ENCODE measurements at places on chromosomes 1 and 21.

- DNase-seq = no peak
Observed at GRCh38 chr1:248288391-248288790, 10.6 kb upstream of the OR2T33 start.

GRCh38 chr1:224545571-224545970 is 70.5 kb upstream of the CNIH3 start:
- no peak for DNase-seq

DNA sequence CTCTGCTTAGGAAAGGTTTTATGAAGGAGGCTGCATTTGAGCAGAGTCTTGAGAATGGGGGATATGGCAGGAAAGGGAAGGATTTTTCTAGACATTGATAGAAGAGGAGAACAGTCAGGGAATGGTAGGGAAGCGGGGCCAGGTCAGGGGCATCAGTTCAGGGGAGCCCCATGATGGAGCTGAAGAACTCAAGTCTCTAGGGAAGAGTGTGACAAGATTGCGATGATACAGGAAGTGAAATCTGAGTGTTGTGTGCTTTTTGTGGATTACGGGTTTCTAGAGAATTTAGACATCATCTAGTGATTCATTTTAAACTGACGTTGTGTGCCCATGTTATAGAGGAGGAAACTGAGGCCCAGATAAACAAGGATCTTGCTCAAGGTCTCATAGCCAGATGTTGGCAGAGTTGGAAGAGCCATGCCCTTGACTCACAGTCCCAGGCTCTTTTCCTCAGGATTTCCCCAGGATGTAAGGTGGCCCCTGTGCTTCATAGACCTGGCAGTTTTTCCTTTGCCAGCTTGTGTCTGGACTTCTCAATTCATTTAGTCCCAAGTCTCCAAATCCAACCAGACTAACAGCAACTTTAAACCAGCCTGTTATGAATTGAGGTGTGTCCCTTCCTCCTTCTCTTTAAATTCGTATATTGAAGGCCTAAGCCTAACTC is 130.3 kb downstream of the ROR1 start:
- no peak for DNase-seq

DNA sequence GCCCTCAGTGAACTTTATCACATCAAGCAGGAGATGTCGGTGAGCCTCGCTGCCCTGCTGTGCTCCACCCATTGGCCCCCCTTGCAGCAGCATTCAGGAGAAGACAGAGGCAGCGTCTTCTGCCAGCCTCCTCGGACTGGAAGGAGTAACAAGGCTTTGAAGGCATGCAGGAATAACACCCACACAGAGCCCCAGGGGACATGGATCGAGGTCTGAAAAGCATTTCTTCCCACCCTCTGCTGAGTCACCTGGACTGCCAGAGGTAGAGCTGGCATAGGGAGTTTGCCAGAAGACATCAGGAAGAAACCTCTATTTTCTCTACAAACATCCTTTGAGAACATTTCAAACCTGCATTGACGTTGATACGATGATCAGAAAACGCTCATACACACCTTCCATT is 42.9 kb downstream of the COL18A1 start:
- no peak for DNase-seq

DNA sequence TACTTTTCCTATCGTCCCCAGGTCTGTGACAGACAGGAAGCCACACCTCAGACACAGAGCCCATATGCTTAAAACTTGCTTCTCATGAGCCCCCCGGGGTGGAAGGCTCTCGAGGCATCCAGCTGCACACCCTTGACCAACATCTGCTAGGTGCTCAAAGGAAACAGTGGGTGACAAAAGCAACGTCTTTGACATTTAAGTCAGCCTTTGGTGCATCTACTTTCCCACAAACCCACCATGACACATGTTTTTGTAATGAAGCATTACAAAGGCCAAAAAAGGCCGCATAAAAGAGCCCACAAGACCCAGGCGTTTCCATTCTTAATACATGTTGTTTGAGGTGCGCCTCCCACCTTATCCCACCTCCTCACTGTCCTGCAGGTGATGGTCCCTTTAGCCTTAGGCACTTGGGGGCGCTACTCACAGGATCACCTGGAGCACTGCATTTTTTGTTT is 11.8 kb upstream of the FASLG start:
- no peak for DNase-seq

DNA sequence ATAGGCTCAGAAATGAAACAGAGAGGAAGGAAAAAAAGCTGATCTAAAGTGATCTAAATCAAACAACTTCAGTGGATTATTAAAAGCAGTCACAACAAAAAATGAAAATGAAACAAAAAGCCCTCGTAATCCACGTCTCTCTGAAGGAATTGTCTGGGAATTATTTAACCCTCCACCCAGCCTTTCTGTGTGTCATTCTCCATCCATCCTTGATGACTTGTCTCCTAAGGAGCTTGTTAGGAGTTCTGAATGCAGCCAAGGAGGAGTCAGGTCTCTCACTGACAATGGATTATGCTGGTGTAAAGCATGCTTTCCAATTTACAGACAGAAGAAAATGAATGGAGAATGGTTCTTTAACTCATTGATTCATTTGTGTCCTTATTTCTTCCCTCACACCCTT is 359.3 kb upstream of the RUNX1 start:
- no peak for DNase-seq

DNA sequence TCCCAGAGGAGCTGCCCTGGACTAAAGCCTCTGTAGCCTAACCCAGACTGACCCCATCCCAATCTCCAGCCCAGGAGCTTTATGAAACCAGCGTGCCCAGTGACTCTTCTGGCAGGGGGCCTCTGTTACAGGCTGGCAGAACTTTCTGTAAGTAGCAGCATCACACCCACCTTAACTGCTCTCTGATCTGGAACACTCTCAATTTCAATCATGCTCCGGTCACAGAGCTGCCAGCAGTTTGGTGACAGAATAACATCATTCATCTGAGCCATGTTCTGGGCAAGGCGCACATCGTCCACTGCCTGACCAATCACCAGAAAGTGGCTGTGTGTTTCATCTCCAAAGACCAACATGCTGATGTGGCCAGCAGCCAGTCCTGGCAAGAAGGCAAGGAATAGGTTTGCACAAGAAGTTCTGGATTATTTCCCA is 14.7 kb downstream of the ADCY10 start:
- no peak for DNase-seq

- DNase-seq = peak; percentile 59
Observed at GRCh38 chr1:224707843-224708725, 92.0 kb downstream of the CNIH3 start.

- no peak for DNase-seq
Observed at GRCh38 chr1:1938613-1939295, 19.7 kb upstream of the TMEM52 start.

DNA sequence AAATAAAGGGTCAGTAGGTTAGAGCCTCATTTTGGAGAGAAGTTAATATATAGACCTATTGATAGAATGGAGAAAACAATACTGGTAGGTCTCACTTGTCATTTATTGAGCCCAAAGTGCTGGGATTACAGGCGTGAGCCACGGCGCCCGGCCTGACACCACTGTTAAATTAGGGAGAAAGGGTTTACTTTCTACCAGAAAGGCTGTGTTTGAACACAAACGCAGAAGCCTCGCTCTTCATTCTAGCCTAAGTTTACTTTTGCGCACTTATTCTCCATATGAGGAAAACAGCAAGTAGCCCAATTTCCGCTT is 710 bp upstream of the PRPF3 start:
- DNase-seq = no peak

DNA sequence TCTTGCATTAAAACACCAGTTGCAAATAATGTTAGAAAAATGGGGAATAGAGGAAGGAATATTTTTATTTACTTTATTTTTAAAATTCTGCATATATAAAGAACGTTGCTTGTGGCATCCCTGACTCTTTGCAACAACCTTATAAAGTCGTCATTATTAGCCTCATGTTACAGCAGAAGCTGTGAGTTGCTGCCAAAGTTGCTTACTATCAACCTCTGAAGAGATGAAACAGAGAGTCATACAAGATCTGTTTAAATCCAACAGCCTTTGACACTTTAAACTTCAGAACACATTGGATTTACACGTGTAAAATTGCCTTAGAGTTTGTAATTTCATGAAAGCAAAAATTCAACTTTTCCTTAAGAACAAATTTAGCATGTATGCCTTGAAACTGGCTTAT is 221.9 kb downstream of the MRPL39 start:
- DNase-seq = no peak

DNA sequence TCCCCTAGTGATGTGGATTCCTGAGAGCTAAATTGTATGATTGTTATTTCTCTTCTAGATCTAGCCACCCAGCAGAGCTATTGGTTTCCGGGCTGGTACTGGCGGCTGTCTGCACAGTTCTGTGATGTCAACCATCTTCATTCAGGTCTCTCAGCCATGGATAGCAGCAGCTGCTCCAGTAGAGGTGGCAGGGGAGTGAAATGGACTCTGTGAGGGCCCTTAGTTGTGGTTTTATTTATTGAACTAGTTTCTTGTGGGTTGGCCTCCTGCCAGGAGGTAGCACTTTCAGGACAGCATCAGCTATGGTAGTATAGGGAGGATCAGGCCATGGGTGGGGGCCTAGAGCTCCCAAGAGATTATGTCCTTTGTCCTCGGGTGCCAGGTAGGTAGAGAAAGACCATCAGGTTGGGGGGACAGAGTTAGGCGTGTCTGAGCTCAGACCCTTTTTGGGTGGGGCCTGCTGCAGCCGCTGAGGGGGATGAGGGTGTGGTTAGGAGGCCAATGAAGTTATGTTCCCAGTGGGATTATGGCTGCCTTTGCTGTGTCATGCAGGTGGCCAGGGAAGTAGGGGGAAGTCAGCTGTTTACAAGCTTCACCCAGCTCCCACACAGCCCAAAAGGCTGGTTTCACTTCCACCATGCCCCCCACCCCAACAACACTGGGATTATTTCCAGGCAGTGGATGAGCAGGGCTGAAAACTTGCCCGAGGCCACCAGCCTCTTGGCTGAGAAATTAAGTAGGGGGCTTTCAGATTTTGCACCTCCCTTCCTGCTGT is 55.1 kb upstream of the RGS4 start:
- DNase-seq = no peak

GRCh38 chr1:163120372-163120771 is 51.2 kb downstream of the RGS4 start:
- DNase-seq = no peak

- DNase-seq = no peak
Observed at GRCh38 chr1:54547601-54548388, at the start of gene ACOT11. ACOT11 (plus strand) TSS chr1:54548228; CDS start chr1:54548310, 82 bp downstream.

All from RKO (cell line).